Mesothelial cell of epicardium (in vitro differentiated cells): ENCODE measurements at places on chromosomes 3 and 15.

DNA sequence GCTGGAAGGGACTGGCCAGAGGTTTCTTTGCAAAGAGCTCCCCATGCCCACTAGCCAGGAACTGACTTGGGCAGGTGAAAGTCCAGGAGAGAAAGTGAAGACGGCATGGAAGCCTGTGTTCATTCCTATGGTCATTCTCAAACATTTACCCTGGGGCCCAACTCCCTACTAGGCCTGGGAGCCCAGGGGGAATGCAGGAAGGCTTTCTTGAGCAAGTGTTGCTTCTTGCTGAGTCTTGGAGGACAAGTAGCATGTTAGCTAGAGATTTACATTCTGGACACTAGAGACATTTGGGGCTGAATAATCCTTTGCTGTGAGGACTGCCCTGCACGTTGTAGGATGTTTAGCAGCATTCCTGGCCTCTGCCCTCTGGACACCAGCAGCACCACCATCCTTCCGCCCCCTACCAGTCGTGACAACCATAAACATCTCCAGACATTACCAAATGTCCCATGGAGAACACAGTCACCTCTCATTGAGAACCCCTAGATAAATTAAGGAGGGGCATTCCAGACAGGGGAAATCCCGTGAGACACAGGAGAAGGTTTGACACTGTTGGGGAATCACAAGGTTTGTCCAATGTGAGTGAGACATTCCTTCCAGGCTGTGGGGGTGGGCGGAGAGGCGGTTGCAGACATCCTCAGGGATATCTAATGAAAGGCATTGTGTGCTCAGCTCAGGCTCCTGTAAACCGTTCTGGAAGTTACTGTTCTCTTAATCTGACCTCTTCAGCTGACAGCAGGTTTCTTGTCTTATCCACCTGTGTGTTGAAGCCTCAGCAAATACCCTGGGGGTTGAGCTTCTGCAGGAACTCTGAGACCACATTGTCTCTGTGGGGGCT, 236.2 kb downstream of the TLE3 start:
- H3K4me3 ChIP-seq = no peak overlapping the region
- no peak overlapping the region for H3K27ac ChIP-seq
- no peaks in the 10 kb centered on the region for H3K27me3 ChIP-seq
- H3K36me3 ChIP-seq = no peaks in the 10 kb centered on the region

- H3K36me3 ChIP-seq = peaks cover 66% of the 10 kb centered on the region
- DNase-seq = no peak
- no peaks in the 10 kb centered on the region for H3K27me3 ChIP-seq
- H3K27ac ChIP-seq = no peak overlapping the region
These were observed 130.8 kb downstream of the NEO1 start for GRCh38 chr15:73183071-73183470.

DNA sequence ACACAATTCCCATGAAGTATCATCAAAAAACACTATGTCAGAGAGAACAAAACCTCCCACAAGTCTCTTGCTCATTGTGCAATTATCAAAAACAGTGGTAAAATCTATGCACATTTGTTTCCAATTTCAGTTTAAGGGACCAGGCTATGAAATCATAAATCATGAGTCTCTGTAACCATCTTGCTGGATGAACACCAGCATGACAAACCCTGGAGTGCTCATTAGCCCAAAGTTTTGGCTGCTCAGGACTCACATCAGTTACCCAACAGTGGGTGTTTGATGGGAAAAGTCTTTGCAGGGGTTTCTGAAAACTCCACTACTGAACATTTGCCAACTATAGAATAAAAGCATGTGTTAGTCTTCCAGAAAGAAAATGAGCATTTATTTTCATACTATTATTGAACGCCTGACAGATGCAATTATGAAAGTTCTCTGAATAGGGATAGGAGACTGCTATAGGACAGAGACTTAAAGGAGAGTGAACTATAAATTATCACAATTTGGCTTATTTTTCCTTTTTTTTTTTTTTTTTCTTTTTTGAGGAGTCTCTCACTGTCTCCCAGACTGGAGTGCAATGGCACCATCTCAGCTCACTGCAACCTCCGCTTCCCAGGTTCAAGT, 240.8 kb upstream of the KCNMB2 start:
- peaks cover 25% of the 10 kb centered on the region for H3K4me1 ChIP-seq
- no peak overlapping the region for H3K27ac ChIP-seq
- H3K36me3 ChIP-seq = no peaks in the 10 kb centered on the region
- no peak overlapping the region for H3K4me3 ChIP-seq

DNA sequence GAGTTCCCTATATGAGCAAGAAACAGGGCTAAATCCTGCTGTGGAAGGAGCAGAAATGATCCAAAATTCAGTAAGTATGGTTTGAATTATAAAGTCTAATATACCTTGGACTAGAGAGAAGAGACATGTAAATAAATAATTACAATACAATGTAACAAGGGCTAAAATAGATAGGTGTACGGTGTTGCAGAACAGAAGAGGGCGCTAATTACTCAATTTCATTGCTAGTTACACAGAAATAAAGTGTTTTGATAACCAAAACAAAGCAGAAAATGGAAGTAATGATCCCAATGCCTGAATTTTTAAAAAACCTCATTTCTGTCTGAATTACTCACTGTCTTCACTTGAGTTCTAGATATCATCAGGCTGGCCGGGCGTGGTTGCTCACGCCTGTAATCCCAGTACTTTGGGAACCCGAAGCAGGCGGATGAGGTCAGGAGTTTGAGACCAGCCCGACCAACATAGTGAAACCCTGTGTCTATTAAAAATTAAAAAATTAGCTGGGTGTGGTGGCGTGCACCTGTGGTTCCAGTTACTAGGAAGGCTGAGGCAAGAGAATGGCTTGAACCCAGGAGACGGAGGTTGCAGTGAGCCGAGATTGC, 8.3 kb upstream of the PLCH1 start:
- DNase-seq = no peak
- H3K4me3 ChIP-seq = no peak overlapping the region
- H3K4me1 ChIP-seq = peaks cover 10% of the 10 kb centered on the region
- no peaks in the 10 kb centered on the region for H3K27me3 ChIP-seq
- H3K36me3 ChIP-seq = peaks cover 2% of the 10 kb centered on the region
- no peak overlapping the region for H3K27ac ChIP-seq

- H3K27me3 ChIP-seq = no peaks in the 10 kb centered on the region
- H3K36me3 ChIP-seq = peaks cover 1% of the 10 kb centered on the region
- DNase-seq = no peak
- no peak overlapping the region for H3K27ac ChIP-seq
- peaks cover 23% of the 10 kb centered on the region for H3K4me1 ChIP-seq
- H3K4me3 ChIP-seq = no peak overlapping the region
These were observed 108.8 kb upstream of the CRBN start for GRCh38 chr3:3288255-3288654.

DNA sequence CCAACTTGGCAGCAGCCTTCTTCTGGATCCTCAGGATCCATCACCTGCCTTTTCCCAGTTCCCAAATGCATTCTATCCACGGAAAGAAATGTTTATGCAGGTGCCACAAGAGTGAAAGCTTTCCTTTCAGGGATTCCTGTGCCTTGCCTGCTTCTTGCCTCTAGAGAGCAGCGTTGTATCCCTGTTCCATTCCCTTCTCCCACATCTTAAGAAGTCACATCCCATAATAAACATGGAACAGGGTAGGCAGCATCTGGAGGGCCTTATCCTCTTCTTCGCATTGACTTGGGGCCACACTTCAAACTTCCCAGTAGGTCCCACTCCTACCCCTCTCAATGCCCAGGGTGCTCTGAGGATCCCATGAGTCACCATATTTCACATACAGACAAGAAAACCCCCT, 72.7 kb upstream of the DCLK3 start:
- no peaks in the 10 kb centered on the region for H3K27me3 ChIP-seq
- no peak overlapping the region for H3K27ac ChIP-seq
- H3K4me1 ChIP-seq = peaks cover 2% of the 10 kb centered on the region
- DNase-seq = no peak
- H3K4me3 ChIP-seq = no peak overlapping the region
- peaks cover 71% of the 10 kb centered on the region for H3K36me3 ChIP-seq

GRCh38 chr3:78887029-78887428, 880.8 kb downstream of the ROBO1 start:
- peaks cover 34% of the 10 kb centered on the region for H3K4me1 ChIP-seq
- peaks cover 10% of the 10 kb centered on the region for H3K36me3 ChIP-seq
- peak overlapping the region; percentile 58 for H3K27ac ChIP-seq
- DNase-seq = no peak
- H3K4me3 ChIP-seq = no peak overlapping the region
- H3K27me3 ChIP-seq = no peaks in the 10 kb centered on the region

DNA sequence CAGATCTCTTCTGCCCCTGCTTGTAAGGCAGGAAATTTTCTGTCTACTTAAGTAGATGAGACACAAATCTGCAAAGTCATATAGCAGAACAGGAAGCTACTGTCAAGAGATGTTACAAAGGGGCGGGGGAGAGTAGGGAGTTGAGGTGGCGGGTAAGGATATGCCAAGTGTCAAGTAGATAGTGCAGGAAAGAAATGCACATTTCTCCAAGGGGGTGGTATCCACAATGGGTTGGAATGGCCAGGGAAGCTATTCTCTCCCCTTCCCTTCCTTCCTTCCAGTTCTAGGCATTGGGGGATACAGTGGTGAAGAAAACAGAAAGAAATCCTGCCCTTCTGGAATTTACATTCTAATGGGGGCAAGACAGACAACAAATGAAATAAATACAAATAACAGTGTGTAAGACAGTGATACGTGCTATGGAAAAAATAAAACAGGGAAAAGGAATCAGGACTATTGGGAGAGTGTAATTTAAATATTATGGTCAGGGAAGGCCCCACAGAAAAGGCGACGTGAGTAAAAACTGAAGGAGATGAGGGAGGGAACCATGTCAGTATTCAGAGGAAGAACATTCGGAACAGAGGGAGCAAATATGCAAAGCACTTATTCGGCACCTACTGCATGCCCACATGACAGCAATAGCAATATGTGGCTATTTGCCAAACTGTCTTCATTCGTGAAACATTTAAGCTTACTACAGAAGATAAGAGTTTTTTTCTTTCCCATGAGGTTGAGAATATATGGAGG, 42.8 kb upstream of the RNU6-1 start:
- H3K27ac ChIP-seq = peak overlapping the region; percentile 80
- DNase-seq = no peak
- no peaks in the 10 kb centered on the region for H3K36me3 ChIP-seq
- H3K27me3 ChIP-seq = no peaks in the 10 kb centered on the region
- H3K4me3 ChIP-seq = no peak overlapping the region

GRCh38 chr15:72685925-72686794, at the start of the genes BBS4 and HIGD2B:
BBS4 (plus strand) TSS chr15:72686207; CDS start chr15:72686228, 21 bp downstream.
HIGD2B (minus strand) TSS chr15:72686182; CDS start chr15:72676374, 9,808 bp downstream.
- peak within 1 kb of the TSS; percentile 99 for H3K27ac ChIP-seq
- DNase-seq = peak; percentile 71
- peaks cover 10% of the 10 kb centered on the region for H3K4me1 ChIP-seq

- H3K27ac ChIP-seq = no peak overlapping the region
- H3K27me3 ChIP-seq = peaks cover 4% of the 10 kb centered on the region
- H3K4me1 ChIP-seq = no peaks in the 10 kb centered on the region
- DNase-seq = no peak
These were observed 26.9 kb upstream of the AVEN start for GRCh38 chr15:34065941-34066340.

- H3K4me3 ChIP-seq = no peak overlapping the region
- peaks cover 3% of the 10 kb centered on the region for H3K4me1 ChIP-seq
- H3K27me3 ChIP-seq = peaks cover 4% of the 10 kb centered on the region
- no peak for DNase-seq
- H3K36me3 ChIP-seq = no peaks in the 10 kb centered on the region
- H3K27ac ChIP-seq = no peak overlapping the region
These were observed 39.9 kb downstream of the KLF15 start for GRCh38 chr3:126317029-126317996.

DNA sequence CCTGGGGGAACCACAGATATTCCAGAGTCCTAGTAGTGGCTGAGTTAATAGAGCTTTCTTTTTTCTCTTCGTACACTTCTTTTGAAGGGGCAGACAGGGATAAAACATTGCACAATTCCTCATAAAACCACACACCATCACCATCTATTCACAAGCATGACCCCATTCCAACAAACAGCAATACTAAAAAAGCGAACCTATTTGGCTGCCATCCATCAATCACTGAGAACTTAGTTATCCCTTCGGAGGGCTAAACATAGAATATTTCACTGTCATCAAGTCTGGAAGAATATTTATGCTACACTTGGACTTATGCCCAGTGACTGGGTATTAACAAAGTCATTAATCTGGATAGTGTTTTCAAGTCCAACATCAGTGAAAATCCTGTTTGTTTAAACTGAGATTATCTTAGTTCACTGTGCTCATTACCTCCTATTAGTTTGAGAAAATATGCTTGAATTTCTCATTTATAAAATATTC, 80.3 kb upstream of the PRTG start:
- H3K4me3 ChIP-seq = no peak overlapping the region
- H3K27me3 ChIP-seq = no peaks in the 10 kb centered on the region
- DNase-seq = no peak

DNA sequence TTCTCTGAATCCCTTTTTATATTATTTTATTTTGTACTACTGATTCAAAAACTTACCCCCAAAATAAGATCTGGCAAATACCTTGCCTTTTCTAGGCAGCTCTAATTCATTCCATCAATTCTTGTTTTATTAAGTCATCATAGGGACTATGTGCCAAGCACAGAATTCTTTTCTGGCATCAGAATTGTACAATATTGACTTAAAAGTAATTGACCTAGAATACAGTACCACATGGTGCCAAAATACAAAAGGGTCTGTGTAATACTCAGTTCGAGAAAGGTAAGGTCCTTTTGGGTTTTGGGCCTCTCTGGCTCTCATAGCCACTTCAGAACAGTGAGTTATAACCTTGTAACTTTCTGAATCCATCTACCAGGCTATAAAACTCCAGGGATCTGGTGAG, 46.2 kb downstream of the KBTBD8 start:
- H3K4me3 ChIP-seq = no peak overlapping the region
- no peaks in the 10 kb centered on the region for H3K27me3 ChIP-seq
- DNase-seq = no peak
- H3K27ac ChIP-seq = no peak overlapping the region
- peaks cover 21% of the 10 kb centered on the region for H3K4me1 ChIP-seq

DNA sequence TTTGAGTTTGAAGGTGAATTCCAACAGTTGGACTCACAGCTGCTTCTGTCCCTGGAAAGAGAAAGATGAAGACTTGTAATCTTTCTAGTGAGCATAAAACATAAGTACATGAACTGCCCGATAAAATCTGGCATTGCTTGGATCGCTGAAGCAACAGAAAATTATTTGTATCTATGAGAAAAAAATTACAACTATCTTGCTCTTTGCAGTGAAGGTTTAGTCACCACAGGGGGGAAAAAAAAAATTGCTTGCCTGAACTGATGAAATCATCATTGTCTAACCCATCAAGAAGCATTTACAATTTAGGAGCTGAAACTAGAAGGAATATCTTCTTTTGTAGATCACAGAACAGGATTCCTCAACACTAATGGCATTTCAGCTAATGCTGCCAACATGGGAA, 20.0 kb downstream of the TMEM207 start:
- no peak overlapping the region for H3K27ac ChIP-seq
- no peaks in the 10 kb centered on the region for H3K36me3 ChIP-seq
- H3K4me3 ChIP-seq = no peak overlapping the region
- peaks cover 6% of the 10 kb centered on the region for H3K4me1 ChIP-seq
